HFFc6 (cell line): ENCODE measurements at places on chromosomes 3 and 15. TPM values are rescaled to one million over a fixed set of nuclear protein-coding genes. Genes with fewer than 3 reads are reported as not detected.
A peak's percentile ranks its signal among the peaks of the same experiment; 100 is the strongest.

DNA sequence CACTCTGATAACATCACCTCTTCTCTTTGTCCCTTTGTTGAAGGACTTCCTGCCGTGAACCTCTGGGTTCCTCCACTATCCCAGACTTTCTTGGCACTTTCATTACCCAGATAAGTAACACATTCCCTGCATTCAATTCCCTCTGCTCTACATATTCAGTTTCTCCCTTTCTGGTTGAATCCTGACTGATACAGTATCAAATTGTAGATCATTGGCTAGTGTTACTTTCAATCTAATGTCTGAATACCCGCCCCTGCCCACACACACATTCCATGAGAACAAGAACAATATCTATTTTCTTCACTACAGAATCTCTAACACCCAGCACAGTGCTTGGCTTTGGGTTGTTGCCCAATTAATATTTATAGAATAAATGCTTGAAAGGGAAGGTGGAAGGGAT, 163.5 kb downstream of the ABHD5 start:
- DNase-seq, result no peak

CMTM8 gene
- not detected in 2 replicates for total RNA-seq

DNA sequence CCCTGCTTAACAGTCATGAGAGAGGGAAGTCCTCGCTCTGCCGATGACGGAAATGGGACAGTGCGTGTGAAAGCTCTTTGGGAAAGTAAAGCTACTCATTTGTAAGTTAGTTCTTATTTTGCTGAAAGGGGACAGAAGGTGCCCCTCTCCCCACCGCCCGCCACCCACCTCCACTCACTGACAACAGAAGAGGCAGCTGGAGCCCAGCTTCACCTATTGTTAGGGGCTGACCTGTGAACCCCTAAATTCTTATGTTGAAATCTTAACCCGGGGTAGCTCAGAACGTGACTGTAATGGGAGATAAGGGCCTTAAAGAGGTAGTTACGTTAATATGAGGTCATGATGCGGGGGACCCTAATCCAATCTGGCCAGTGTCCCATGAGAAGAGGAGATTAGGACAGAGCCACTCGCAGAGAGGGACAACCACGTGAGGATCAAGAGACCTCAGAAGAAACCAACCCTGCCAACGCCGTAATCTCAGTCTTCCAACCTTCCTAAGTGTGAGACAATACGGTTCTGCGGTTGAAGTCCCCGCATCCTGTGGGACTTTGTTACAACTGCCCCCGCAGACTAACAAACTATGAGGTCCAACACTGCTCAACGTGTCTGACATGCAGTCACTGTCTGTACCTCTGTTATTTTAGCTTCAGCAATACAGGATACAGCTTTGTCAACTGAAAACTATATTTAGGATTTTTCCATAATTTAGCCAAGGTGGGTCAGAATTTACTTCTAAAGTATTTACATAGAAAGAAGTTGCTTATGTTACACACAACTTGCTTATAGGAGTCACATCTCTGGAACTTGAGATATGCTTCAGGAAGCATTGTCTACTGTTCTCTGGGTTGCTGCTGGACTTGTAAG, 51.7 kb downstream of the PCSK6 start:
- DNase-seq, result no peak

LRRC49 gene
- 6.7 to 13.4 TPM (median 6.9 TPM) in 3 replicates for total RNA-seq

DNA sequence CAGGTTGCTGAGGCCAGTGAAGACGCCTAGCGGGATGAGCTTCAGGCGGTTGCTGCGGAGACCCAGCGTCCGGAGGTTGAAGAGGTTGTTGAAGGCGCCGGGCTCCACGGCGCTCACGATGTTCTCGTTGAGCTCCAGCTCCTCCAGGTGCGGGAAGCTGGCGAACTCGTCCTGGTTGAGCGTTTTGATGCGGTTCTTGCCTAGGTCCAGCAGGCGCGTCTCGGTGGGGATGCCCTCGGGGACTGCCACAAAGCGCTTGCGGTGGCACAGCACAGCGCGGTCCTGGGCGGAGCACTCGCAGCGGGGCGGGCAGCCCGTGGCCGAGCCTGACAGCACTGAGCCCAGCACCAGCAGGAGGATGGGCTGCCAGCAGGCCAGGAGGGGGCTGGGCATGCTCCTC, 17.2 kb downstream of the LINGO1 start:
- DNase-seq, result no peak

DNA sequence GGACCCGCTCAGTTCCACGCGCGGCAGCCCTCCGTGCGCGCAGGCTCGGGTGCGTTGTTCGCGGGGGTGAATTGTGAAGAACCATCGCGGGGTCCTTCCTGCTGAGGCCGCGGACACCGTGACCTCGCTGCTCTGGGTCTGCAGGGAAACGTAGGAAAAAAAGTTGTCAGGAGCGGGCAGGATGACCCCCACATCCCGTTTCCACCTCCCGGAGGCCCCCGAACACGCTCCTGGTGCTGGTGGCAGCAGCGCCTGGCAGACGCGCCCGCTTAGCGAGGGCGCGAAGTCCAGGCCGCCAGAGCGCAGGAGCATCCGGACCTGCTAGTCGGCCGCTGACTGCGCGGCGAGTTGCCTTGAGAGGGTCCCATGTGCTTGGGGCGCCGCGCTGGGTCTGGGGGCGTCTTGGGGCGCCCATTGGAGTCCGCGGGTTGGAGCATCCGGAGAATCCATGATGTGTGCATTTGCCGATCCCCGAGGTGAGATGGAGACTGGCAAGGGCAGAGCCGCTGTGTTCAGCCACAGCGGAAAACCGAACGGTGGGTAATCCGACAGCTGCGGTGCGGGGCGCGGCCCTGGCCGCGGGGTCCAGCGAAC, 520 bp downstream of the GREM1 start:
- DNase-seq, result no peak

TNFAIP8L3 gene
- 0.17 and 0.37 TPM in 2 replicates for total RNA-seq

DNA sequence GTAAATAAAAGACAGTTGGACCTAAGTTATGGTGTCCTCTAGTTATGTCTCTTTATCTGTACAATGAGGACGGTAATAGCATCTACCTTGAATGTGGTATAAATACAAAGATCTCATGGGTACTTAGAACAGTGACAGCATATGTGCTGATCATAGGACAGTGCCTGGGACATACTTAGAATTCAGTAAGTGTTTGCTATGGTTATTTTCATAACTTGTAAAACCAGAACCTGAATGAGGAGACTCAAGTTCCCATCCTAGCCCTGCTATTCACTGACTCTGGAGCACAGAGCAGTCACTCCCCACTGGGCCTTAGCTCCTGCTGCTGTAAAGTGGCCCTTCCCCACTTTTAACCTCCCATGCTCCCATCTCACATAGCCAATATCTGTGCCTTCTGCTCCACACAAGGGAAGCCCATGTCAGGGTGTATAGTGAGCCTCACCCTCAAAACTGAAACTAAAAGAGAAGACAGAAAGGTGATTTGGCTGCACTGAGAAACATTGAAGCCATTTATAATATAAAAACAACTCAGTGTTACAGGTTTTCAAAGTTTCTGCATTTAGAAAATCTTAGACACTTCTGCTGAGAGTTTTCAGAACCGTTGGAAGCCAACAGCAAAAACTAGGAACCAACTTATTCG, 225.4 kb upstream of the UBE2E2 start:
- no peak for DNase-seq

PPIP5K1 gene
- 15.6 to 20.5 TPM (median 17.7 TPM) in 3 replicates for total RNA-seq

STRA6 gene
- 2.8 to 3.2 TPM (median 3.0 TPM) in 3 replicates for total RNA-seq

GRCh38 chr3:143380449-143380848, 260.9 kb downstream of the CHST2 start:
- no peak for DNase-seq

DNA sequence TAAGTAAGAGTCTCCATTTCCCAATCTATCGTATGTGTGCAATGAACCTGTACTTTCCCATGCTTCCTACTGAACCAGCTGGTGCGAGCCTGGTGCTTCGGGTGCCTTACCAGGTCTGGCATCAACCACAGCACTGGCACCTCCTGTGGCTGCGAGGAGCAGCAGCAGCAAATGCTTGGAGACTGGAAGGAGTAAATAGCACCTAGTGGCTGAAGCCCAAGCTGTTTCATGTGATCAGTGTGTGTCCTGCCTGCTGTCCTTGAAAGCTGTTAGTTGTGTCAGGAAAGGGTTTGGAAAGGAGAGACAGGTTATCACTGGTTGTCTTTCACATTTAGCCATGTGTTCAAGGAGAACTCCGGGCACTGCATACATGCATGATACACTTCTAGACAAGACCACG, 31.8 kb downstream of the PCOLCE2 start:
- DNase-seq, result peak; percentile 38

PLA2G4F gene
- not detected in 3 replicates for total RNA-seq

RBP2 gene
- total RNA-seq, result not detected in 3 replicates

- no peak for DNase-seq
Measured at GRCh38 chr3:4730719-4731118, 237.6 kb downstream of the ITPR1 start.

DNA sequence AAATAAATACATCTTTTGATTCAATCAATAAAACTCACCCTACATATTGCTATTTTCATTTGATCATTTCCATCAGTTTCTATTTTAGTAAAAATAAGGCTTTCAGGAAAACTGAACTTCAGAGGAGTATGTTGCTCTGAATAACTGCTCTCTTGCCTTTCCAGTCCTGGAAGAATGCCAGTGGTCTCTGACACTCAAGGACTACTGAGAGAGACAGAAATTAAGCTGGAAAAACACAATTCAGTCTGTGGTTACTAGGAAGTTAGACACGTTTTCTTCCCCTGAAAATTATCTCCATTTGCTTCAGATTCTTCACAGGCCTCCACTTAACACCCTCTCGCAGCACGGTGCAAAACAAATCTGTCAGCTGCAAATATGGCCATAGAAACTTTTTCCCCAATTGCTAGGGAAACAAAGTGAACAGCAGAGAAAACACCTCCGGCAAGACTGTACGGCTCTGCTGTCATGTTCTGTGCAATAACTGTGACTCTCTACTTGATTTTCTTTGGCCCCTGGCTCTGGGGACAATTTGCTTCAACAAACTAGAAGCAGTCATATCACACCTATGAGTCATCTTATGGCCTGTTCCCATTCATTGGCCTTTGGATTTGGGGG, 353.0 kb downstream of the MAGI1 start:
- DNase-seq, result no peak
